ENCODE measurements at places on chromosomes 6 and 20.

GRCh38 chr20:6582449-6582848 lies 185.0 kb upstream of the BMP2 start:
- DNase-seq, result no peak

DNA sequence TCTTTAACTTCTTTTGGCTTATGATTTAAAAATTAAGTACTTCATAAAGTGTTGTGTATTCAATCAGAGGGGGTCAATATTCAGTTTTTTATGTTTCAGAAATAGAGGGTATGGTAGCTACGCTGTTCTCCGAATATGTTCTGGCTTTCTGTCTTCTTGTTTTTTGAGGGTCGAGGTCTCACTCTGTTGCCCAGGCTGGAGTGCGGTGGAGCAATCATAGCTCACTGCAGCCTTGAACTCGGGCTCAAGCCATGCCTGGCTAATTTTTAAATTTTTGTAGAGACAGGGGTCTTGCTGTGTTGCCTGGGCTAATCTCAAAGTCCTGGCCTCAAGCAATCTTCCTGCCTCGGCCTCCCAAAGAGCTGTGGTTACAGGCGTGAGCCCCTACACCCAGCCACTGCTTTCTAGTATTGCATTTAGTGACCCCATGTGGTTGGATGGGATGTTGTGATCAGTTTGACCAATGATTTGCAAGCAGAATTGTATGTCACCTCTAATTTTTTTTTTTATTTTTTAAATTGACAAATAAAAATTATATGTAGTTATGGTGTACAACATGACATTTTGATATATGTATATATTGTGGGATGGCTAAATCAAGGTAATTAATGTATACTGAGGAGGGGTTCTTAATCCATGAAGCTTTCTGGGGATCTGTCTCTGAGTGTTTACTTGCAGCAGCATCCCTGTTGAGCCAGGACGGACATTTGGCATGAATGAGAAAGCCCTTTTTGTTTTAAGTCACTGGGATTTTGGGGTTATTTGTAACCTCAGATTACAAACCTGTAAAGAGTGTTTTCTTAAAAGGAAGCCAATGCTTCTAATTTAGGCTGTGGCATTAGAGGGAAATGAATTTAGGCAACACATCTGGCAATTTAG lies 38.5 kb upstream of the DEK start:
- DNase-seq, result no peak

- no peak for DNase-seq
These were observed 48.3 kb downstream of the TBXT start for GRCh38 chr6:166119116-166119911.

- DNase-seq, result no peak
These were observed at the start of gene BANF2 for GRCh38 chr20:17699931-17700351. BANF2 (plus strand) TSS chr20:17699966; CDS start chr20:17725026, 25,060 bp downstream.

All from activated T-cell treated with anti-CD3 and anti-CD28 coated beads for 4 hours (primary cell).